ENCODE measurements at places on chromosomes 11 and 22. TPM values are rescaled to one million over a fixed set of nuclear protein-coding genes. Genes with fewer than 3 reads are reported as not detected.

- DNase-seq, result peak; percentile 84
Measured at GRCh38 chr11:118921929-118922744, 3.6 kb downstream of the BCL9L start.

DNA sequence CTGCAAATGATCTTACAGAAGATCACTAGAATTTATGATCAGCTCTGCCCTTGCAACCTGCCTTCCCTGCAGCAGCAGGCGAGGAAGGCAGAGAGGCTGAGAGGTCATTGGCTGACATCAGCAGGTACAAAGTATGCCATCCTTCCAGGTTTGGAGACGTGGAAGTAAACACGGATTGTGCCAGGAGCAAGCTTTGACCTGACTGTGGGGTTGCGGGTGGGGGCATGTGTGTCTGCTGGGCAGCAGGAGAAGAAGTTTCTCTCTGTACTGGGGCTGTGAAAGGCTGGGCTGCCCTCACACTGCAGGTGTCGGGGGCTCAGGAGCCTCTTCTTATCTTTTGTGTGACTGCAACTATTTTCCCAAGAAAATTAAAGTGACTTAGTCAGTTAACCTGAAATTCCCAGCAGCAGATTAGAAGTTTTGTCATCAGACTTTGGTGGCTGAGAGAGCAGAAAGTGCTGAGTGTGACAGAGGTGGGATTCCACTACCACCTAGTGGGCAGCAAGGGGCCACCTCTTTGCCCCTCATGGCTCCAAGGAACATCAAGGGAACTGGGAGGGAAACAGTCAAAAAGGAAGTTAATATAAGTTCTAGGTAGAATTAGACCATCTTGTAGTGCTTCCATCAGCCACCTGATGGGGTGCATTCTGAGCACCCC lies 565.9 kb downstream of the ETS1 start:
- no peak for DNase-seq

The FOXR1 gene
- total RNA-seq, result not detected

DNA sequence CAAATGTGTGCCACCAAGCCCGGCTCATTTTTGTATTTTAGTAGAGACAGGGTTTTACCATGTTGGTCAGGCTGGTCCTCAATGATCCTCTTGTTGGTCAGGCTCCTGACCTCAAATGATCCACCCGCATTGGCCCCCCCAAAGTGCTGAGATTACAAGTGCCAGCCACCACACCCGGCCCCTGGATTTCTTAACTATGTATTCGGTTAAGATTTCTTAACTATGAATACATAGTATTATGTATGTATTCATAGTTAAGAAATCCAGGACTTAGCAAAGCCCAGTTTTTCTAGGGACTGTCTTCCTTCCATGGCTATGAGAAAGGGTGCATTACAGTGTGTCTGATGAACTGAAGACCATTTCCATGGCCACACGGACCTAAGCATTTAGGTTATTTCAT lies 1.7 kb downstream of the C11orf91 start:
- no peak for DNase-seq

DNA sequence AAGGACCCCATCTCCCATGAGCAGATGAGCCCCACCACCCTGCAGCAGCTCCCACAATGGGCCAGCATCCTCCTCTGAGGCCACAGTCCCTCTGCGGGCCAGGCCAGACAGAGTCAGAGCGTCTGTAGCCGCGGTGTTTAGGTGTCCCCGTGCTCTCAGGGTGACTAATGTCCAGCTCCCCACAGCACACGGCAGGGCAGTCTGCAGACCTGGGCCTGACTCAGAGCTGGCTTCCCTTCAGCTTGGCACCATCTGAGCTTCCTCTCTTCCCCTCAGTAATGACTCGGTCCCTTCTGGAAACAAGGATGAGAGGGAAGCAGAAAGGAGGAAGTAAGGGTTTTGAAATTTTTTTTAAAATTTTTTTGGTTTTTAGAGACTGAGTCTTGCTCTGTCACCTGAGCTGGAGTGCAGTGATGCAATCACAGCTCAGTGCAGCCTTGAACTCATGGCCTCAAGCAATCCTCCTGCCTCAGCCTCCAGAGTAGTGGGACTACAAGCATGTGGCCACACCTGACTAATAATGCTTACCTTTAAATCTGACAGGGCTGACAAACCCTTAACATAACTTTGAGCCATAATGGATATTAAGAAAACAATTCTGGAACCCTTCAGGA lies 28.5 kb downstream of the LRRC74B start:
- no peak for DNase-seq

The UBQLN3 gene
- total RNA-seq, result 0.22 TPM

The MS4A15 gene
- not detected for total RNA-seq

Measured in mucosa of descending colon (tissue), 3 donors.